ELF-1 (cell line): ENCODE measurements at places on chromosomes 4 and X.

DNA sequence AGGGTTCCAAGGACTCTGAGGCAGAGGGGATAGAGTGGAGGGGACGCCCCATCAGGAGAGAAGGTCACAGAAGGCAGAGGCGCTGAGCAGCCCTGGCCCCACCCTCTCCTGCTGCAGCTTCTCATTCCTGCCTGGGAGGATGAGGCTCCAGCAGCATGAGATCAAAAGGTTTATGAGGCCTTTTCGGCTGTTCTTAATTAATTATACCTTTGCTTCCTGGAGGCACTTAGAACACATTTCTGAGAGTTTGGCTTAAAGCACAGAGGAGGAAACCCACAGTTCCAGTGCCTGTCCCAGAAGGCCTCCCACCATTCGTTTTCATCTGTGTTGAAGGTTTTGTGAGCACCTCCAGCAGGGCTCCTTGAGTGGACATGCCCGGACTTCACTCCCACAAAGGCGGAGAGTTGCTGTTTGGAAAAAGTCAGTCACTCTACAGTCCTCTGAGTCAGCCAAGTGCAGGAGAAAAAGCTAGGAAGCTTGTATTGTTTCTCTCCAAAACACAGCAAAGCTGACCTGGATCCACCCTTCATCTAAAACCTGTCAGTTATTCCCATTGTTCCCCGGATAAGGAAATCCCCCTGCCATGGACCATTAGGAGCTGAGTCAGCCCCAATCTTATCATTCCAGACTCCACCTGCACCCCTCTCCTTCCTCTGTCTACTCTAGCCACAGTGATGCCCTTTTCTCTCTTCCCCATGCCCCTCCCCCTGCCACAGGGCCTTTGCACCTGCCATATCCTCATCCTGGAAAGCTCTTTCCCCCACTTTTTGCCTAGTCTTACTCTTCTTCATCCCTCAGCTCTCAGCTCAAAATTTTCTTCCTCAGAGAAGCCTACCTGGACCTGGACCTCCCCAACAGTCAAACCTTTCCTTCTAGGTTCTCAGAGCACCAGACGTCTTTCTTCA, 276.8 kb downstream of the FBXW7 start:
- peak; percentile 43 for DNase-seq

DNA sequence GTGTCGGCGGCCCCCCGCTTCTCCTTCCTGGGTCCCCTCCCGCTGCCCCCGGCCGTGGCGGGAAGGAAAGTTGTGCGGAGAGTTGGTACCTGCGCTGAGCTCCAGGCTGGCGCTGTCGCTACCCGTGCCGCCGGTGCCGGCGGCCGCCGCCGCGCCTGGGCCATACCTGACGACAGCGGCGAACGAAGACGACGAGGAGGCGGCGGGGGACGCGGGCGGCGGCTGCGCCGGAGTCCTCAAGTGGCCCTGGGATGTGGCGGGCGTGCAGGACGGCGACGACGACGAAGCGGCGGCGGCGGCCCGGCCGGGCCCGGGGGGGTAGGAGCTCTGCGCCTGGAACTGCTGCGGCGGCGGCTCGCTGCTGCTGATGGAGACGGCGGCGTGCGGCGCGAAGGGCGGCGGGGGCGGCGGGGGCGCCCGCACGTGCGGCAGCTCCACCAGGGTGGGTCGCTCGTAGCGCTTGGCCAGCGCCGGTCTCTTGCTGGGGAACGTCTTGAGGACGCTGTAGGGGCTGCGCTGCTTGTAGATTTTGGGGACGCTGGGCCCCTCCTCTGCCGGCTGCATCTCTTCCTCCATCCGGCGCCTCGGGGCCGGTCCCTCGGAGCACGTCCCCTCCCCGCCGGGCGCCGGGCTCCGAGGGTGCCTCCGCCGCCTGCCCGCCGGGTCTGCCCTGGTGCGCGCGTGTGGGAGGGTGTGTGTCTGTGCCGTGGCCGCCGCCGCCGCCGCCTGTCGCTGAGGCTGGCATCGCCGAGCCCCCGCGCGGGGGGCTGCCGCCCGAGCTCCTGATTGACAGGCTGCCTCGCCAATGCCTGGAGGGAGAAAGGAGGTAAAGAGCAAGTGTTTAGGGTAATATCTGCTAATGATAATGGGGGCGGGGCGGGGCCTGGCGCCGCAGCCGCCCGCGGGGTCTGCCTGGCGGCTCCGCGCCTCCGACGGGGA, 618 bp downstream of the BEND4 start:
- DNase-seq, result peak; percentile 81

GRCh38 chr4:186029571-186030398, 39.2 kb upstream of the TLR3 start:
- peak; percentile 36 for DNase-seq

GRCh38 chr4:159069922-159070321, 33.0 kb upstream of the RAPGEF2 start:
- no peak for DNase-seq

- DNase-seq, result no peak
These were observed 10.2 kb downstream of the ARX start for GRCh38 chrX:25005382-25006185.

DNA sequence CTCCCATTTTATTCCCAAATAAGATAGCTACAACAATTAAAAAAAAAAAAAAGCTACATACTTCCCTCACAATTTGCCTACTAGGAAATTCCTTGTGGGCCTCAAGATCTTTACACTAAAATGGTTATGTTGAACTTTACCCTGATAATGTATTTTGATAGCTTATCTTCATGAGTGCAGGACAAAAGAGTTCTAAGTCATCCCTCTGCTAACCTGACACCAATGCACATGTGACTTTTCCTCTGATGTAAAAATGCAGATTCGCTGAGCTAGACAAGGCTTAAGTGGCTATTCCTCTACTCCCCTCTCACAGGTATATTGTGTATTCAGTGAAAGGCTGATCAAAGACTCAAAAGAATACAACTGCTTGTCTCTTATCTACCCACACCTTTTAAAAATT, 22.5 kb downstream of the ELF2 start:
- no peak for DNase-seq

DNA sequence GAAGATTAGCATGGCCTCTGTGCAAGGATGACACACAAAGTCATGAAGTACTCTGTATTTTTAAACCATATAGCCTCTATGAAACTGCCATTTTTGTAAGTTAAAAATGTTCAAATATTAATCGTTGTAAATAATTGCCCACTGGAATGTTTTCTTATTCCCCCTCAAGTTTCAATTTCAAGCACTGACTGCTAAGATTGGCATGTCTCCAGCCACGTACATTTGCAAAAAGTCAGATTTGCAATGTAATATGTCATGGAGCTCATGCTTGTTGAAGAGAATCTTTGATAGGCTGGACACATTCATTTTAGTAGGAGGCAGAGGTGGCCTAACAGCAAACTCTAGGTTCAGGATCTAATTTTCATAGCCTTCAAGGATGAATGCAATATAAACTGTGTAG, 124.7 kb downstream of the CBR4 start:
- DNase-seq, result no peak

GRCh38 chr4:156820931-156821330, 150.7 kb downstream of the PDGFC start:
- DNase-seq, result no peak

- DNase-seq, result no peak
These were observed 1157.3 kb upstream of the AGA start for GRCh38 chr4:178599521-178599920.

DNA sequence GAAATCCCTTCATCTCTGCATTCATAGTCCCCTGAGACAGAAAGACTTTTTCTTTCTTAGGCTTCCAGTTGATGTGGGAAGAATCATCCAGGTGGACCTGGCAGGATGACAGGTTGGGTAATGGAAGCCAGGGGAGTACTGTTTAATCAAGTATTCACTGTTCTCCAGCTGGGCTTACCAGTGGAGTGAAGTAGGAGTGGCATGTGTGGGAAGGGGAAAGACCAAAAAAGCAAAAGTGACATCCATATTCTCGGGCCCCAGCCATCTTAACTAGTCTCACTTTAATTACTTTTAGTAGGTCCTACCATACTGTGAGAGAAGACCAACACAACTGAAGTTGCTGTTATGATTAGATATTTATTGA, 18.5 kb downstream of the VSIG4 start:
- no peak for DNase-seq
